ENCODE measurements at places on chromosomes 4 and X.

DNA sequence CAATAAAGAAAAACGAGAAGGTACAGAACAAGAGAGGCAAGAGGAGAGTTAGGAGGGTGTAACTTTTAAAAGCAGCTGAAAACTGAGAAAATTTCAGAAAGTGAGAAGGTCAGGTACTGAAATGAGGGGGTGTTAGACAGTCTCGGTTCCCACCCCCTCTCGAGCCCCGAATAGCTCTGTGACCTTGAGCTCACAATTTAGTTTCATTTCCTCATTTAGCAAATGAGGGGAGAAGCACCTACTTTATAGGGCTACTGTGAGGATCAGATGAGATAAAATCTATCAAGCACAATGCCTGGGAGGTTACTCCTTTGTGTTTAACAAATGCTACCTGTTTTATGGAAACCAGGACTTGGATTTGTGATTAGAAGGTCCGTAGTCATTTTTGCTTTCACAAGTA lies 4.9 kb downstream of the UGT8 start:
- DNase-seq = no peak

GRCh38 chrX:81708487-81708886 lies 506.6 kb downstream of the SH3BGRL start:
- DNase-seq = no peak

DNA sequence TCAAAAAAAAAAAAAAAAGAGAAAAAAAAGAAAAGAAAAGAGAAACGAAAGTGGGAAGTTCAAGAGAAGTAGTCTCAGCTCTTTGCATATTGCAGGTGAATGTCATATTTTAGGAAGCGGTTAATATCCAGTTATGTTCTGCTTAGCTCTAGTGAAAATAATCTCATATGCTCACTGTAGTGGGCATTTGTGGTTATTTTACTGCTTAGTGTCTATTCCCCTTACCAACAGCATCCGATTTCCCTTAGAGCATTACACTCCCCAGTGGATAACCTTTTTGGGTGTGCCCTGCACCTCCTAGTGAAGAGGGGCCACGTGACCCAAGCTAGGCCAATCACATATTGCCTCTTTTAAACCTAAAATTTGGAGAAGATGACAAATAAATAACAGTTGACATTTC lies 111.2 kb upstream of the ZNF827 start:
- DNase-seq = no peak

DNA sequence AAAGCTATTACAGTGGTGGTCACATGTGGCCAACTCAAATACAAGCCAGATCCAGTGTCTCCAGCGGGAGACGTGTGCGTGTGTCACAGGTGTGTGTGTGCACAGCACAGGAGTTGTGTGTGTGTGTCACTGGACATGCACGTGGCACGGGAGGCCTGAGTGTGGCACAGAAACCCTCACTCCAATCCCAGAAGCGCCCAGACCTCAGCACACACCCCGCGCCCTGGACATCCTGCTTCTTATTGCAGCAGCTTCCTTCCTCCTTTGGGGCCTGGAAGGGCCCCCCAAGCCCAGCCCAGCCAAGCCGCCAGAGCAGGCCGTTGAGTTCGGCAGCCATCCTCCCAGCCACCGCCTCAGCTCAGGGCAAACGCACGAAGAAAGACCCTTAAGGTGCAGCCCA lies 37.9 kb downstream of the ACOX3 start:
- DNase-seq = no peak

- DNase-seq = no peak
Observed at GRCh38 chr4:8270912-8271815, 1.6 kb downstream of the HTRA3 start.

DNA sequence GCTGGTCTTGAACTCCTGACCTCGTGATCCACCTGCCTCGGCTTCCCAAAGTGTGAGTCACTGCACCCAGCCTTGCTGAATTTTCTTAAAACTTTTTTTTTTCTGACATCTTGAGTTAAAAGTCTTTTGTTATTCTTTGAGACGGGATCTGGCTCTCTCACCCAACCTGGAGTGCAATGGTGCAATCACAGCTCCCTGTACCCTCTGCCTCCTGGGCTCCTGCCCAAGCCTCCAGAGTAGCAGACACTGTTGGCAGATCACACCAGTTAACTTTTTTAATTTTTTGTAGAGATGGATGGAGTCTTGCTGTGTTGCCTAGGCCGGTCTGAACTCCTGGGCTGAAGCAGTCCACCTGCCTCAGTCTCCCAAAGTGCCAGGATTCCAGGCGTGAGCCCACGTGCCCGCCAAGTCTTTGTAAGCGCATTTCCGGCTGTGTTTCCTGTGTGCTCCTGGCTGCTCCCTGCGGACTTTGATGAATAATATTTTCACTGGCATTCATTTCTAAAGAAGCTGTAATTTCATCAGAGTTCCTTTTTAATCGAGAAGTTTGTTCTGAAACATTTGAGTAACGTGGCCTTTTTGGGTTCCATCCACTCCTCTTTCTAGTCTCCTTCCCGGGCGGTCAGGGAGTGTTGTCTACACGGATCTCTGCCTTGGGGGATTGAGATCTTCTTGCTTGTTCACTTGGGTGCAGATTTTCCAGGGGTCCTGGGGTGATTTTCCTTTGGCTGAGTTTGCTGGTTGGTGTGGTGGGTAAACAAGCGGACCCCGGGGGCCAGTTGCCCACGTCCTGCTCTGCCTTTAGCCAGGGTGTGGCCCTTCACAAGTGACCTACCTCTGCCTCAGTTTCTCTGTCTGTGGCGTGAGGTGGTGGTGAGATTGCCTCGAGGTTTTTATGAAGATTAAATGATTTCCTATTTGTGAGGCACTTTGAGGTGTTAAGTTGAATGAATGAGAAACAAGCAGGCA lies 44.4 kb downstream of the PCGF3 start:
- no peak for DNase-seq

DNA sequence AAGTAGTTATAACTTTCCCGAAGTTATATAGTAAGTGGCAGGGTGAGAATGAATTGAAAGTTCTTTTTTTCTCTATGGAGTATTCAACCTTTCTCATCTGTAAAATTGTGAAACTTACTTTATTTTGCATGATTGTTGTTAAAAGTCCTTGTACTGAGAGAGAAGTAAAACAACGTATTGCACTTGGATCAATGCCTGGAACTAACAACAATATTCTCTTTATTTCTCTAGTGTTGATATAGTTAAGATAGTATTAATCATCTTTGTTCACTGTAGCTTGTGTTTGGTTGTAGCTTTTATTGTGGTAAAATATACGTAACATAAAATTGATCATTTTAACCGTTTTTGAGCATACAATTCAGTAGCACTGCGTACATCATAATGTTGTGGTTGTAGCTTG lies 48.7 kb downstream of the STIM2 start:
- DNase-seq = no peak

- no peak for DNase-seq
Observed at GRCh38 chrX:153649178-153649914, 2.3 kb downstream of the DUSP9 start.

DNA sequence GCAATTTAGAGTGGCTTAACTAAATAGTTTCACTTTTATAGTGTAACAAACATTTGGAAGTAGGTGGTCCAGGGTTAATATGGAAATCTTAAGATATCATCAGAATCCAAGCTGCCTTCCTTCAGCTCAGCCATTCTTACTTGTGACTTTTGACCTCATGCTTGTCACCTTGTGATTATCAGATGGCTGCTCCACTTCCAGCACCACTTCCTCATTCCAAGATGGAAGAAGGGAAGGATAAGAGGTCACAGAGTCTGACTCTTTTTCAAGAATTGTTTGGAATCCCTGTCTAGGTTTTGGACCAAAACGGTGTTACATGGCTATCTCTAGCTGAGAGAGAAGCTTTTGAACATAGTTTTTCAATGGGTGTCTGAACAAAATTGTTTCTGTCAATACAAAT lies 39.9 kb downstream of the MTTP start:
- DNase-seq = no peak

- no peak for DNase-seq
Observed at GRCh38 chr4:5260121-5260520, 208.8 kb downstream of the STK32B start.

- no peak for DNase-seq
Observed at GRCh38 chr4:116618638-116619037, 466.7 kb downstream of the TRAM1L1 start.

GRCh38 chrX:86066998-86067397 lies 19.6 kb upstream of the CHM start:
- no peak for DNase-seq

GRCh38 chr4:125780164-125780563 lies 465.4 kb downstream of the FAT4 start:
- DNase-seq = no peak

DNA sequence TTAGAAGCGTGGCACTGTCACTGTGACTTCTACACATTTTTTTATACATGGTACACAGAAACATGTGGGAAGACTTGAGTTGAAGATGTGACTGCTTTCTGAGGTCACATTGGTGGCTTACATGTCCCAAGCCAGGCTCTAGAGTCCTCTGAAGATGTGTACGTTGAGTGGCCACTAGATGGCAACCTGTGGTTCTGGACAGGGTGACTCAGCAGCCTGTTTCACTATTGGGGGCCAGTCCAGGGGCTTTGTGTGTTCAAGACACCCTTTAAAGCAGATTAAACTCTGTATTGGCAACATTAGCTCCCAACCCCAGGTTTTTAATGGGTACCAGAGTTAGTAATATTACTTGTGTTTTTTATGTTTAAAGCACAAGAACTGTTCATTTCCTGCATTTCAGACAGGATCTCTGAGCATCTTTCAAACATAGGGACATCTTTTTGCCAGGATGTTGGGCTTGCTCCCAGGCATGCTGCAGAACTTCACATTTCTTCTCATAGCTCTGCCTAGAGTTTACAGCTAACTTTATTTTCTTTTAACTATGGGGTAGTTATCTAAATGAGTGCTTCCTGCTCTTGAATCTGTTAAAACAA lies 53.0 kb downstream of the DCUN1D4 start:
- DNase-seq = no peak

GRCh38 chr4:139887962-139888735 lies 222.5 kb downstream of the MGST2 start:
- no peak for DNase-seq

GRCh38 chrX:16946971-16947562 lies 609 bp downstream of the REPS2 start:
- DNase-seq = no peak

DNA sequence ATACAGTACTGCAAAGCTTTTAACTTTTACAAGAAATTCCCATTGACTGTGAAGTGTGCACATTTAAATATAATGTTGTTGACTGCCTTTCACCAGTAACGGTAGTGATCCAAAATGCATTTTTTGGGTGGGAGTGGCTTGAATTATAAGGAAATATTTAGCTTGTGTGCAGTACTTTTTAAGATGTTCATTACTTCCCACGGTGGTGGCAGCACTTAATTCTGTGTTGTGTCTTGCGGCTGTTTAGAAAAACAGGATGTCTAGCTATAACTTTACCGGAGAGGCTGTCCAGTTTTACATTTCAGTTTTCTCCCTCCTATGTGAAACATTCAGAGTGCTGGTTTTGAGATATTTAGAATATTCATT lies 1.7 kb downstream of the TMEM131L start:
- DNase-seq = no peak

DNA sequence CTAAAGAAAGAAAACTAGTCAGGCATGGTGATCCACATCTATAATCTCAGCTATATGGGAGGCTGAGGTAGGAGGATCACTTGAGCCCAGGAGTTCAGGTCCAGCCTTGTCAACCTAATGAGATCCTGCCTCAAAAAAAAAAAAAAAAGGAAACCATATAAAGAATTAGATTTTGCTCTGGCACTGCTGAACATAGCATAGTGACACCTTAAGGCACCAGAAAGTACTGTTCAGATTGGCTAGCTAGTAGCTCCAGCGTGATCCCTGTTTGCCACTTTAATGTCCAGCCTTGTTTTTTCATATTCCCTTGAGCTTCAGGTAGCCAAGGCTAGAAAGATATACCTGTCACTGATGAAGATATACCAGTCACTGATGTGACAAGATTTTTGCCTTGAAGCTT lies 34.1 kb downstream of the EXOC1 start:
- DNase-seq = no peak

DNA sequence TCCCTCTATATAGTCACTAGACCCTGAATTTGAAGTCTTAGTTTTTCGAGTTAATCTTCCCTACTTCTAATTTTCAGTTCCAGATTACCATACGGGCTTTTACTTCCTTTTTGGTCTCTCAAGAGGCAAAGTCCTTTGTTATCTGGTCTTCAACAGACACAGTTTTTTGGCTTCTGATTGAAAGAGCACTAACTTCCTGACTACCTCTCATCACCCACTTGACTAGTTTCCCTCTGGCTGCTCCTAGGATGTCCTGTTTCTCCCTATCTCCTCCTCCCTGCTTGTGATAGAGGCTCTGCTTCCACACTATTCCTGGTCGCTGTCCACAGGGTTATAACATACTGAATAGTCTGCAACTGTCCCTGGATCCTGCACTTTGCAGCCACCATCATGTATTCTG lies 16.7 kb upstream of the WDR44 start:
- no peak for DNase-seq

DNA sequence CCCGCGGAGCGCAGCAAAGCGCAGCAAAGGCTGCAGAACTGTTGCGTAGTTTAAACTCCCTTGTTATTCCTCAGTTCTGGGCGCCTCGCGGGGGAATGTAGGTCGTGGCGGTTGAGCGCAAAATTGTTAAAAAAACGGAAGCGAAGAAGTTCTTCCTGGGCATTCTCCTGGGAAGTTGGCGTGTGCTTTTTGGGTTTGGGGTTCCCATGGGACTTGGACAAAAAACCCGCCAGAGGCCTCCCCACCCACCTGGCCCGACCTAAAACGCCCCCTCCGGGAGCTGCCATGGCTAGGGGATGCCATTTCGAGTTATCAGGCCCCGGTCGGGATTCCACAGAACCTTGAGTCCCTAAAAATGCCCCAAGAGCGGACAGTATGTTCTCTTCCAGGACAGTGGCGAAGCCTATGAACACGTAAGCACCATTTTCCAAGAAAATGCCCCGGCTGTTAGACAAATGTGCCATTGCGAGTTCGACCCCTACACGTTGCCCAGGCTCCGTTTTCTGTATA lies 8.9 kb downstream of the ZIC3 start:
- DNase-seq = no peak

DNA sequence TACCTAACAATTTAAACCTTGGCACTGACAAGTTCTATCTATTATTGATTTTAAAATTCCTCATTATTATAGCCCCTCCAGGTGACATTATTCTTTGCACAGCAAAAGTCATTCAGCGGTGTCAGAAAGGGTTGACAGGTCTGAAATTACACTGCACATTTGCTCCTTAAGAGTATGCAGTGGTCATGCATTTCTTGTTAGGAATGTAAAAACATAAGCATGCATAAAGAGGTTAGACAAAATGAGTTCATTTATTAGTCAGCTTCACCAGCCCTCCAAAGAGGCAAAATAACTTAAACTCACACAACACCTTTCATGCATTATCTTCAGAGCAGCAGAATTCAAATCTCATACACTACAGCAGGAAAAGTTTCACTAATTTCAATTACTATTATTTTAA lies 158.8 kb downstream of the HNRNPD start:
- no peak for DNase-seq

DNA sequence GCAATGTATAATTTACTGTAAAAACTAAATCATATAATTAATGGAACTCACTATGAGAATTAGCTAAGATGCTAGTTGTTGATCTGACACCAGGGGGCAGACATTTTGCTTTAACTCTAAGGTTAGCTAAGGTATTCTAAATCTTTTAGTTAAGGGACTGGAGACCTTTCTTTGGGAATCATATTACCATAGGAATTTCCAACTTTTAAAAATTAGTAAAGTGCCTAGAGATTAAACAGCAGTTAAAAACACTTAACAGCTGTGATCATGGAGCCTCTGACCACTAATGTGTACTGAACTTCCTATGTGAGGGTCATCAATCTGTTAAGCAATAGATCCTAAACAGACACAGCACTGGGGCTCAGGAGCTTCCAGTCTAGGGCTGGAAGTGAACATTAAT lies 226.6 kb downstream of the NSUN7 start:
- no peak for DNase-seq

- DNase-seq = no peak
Observed at GRCh38 chr4:8046925-8047541, 107.4 kb upstream of the AFAP1 start.

- no peak for DNase-seq
Observed at GRCh38 chrX:94107981-94108380, 434.0 kb downstream of the FAM133A start.
